ENCODE measurements at places on chromosomes 4 and X.
A peak's percentile ranks its signal among the peaks of the same experiment; 100 is the strongest.

- DNase-seq: peak; percentile 45
Measured at GRCh38 chr4:156941940-156942548, 29.6 kb downstream of the PDGFC start.

GRCh38 chr4:776743-777441 is 49.0 kb downstream of the CPLX1 start:
- no peak for DNase-seq

- peak; percentile 46 for DNase-seq
Measured at GRCh38 chr4:49032440-49033161, 46.5 kb downstream of the CWH43 start.

DNA sequence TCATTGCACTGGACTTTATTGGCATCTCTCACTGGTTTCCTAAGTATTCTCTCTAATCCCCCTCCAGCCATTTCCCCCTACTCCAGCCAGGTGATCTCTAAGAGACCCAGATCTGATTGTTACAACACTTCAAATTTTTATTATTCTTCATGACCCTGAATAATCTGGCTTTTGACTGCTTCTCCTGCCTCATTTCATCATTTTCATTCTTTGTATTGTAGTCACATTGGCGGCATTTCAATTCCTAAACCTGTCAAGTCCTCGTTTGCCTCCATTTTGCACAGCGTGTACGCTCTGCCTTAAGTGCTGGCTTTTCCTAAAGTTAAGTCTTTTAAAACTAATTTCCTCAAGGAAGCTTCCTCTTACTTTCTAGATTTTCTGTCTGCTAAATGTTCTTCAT is 31.6 kb downstream of the UBE2K start:
- DNase-seq: peak; percentile 55

DNA sequence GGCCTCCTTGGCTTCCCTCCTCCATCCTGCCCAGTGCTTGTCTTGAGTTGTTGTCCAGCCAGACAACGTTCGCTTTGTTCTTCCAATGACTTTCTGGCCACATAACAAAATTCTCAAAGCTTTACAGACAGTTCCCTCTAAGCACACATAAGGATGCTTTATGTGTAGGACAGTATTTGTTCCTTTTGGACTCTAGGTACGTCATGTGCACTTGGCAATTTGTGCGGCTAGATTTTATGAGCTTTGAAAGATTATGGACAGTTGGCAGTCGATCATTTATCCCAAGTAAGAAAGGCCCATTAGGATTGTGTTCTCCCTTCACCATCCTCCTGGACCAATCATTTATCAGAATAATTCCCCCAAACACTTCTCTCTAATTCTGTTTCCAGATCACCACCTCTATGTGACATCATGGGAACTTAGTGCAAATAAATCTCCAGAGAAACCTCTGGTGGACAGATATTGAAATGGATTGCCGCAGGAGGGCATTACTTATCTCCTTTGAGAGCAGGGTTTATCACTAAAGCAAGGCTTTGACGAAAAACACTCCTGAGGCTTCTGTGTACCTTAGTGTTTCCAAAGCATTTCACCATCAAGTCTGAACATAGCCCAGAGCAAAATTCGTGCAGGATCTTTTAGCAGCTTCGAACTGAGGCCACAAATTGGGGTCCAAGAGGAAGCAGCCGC is 77.4 kb upstream of the BMPR1B start:
- DNase-seq: no peak

All from RWPE1 (cell line).